Stimulated activated CD8-positive, alpha-beta memory T cell treated with anti-CD3 and anti-CD28 coated beads, Interleukin-15, amount 100 ng/mL, for 24 hours (primary cell): ENCODE measurements at places on chromosomes 6 and 20.

- DNase-seq = no peak
Observed at GRCh38 chr20:63567386-63568169, 6.5 kb downstream of the HELZ2 start.

GRCh38 chr6:166202321-166202733 is 34.7 kb upstream of the TBXT start:
- DNase-seq = no peak

GRCh38 chr6:6577735-6578134 is 10.8 kb upstream of the LY86 start:
- DNase-seq = no peak

DNA sequence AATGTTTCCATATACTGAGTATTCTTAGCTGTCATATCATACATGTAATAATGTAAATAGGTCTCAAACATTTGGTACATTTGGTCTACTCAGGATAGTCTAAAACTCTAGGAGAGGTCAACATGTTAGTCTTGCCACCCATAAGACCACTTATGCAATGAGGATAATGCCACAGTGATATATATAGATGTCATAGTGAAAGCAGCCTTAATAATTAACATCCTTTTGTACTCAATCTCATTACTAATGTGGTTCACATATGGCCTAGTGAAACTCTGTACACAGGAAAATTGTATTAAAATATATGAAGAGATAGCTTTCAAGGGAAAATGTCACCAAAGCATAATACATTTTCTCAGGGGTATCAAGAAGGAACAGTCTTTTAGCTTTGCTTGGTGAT is 577.9 kb downstream of the TFAP2B start:
- DNase-seq = no peak

DNA sequence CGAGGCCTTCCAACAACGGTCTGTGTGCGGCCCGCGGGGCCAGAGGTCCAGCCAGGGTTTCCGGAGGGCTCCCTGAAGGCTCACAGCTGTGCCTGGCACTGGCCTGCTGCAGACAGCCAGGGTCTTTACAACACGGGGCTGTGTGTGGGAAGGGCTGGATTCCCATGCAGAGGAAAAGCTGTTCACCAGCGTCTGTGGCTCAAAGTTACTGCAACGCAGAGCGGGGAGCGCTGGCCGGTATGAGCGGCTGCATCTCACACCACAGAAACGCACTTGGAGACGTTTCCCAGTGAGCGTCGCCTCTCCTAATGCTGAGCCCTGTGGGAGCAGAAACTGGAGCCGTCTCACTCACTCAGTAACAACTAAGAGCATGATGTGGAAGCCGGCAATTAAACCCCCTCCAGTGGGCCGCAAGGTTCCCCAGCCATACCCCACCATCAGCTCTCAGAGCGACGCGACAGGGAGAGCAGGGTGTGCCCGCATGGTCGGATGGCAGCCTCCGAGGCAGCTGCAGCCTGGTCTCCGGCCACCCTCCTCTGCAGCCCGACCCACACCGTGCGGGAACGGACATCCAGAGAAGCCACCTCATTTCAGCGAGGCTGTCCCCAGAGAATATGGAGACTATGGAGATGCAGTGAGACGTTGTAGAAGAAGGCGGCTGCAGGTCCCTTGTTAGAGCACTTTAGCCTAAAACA is 42.6 kb downstream of the DLL1 start:
- DNase-seq = no peak

DNA sequence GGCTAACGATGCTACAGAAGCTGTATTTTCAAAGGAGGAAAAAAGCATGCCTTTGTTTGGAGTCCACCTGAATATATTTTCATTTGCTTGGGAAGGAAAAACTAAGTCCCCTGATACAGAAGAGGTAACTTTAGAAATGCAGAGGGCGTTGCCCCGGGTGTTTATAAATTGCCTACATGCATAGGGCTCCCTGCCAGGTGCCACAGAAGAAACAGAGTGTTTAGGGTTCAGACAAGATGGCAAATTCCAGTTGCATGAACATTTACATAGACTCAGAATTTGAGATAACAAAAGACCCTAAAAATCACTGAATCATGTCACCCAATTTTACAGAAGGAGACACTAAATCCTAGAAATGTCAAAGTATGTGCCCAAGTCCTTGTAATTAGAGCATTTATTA is 19.9 kb downstream of the RIN2 start:
- DNase-seq = no peak

- no peak for DNase-seq
Observed at GRCh38 chr6:140849456-140849855, 1283.3 kb upstream of the GJE1 start.

DNA sequence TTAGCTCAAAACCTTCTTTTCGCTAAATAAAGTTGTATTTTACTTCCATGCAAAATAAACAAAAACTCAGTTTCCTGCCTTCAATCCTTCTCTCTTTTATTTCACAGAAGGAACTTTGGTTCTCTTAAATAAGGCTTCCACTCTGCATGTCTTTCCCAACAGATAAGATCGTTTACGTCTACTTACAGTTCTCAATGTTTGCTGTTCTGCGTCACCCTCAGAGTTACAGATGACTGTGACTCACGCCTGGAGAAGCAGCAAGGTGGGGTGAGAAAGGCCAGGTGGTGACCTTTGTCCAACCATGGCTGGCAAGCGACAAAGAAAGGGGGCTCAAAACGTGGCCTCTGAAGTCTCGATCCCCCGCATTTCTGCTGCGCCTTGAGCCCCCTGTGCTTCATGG is 51.4 kb upstream of the RPS6KA2 start:
- DNase-seq = no peak
